ENCODE measurements at places on chromosomes 2 and 18.
A peak's percentile ranks its signal among the peaks of the same experiment; 100 is the strongest.

- H3K27me3 ChIP-seq: no peaks in the 10 kb centered on the region
- DNase-seq: no peak
- no peaks in the 10 kb centered on the region for H3K36me3 ChIP-seq
- H3K4me3 ChIP-seq: no peak overlapping the region
- H3K27ac ChIP-seq: peak overlapping the region; percentile 2
Measured at GRCh38 chr2:31888550-31888949, 122.3 kb downstream of the MEMO1 start.

DNA sequence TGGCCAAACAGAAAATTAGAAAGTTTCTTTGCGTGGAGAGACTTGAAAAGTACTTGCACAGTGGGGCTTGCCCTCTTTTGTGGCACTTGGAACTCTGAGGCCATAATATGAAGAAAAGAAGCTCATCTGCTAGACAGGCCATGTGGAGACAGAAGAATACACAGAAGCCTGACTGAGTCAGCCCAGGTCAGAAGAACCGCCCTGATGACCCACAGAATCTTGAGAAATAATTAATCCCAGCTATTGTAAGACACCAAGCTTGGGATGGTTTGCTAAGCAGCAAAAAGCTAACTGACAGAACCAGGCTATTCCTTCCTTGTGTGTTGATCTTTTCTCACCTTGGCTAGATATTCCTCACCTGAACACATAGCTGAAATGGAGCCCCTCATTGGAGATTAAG lies 33.7 kb downstream of the G6PC2 start:
- H3K27me3 ChIP-seq: no peaks in the 10 kb centered on the region
- H3K4me3 ChIP-seq: no peak overlapping the region
- no peak for DNase-seq
- H3K36me3 ChIP-seq: no peaks in the 10 kb centered on the region

DNA sequence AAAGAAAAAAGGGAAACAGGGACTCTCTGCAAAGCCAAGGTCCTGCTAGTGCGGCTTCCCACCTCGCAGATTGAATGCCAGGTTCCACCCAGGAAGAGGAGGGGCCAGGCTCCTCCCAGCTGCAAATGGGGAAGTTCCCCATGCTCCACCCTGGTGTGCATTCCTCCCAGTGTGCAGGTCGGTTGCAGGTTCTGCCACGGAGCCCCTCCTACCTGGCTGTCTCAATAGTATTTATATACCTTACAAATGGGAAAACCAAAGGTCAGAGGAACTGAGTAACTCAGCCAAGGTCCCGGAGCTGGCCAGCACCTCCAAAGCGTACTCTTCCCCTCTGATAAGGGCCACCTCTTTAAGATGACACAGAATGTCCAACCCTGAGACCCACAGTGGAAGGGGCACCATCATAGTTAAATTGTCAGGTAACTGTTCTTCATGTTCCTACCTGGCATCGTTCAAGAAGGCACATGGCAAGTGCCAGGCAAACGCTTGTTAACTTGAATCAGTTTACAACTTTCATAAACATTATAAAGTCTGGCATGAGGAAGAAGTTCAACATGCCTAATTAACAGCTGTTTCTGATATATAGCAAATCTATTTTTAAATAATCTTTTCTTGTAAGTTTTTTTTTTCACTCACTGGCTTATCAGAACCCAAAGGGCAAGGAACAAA lies 35.5 kb downstream of the POU3F3 start:
- H3K27me3 ChIP-seq: no peaks in the 10 kb centered on the region
- no peak overlapping the region for H3K27ac ChIP-seq
- no peak overlapping the region for H3K4me3 ChIP-seq
- no peak for DNase-seq
- no peaks in the 10 kb centered on the region for H3K36me3 ChIP-seq

GRCh38 chr18:23945416-23946079 lies 69.0 kb upstream of the TTC39C start:
- no peaks in the 10 kb centered on the region for H3K27me3 ChIP-seq
- H3K36me3 ChIP-seq: no peaks in the 10 kb centered on the region
- H3K4me3 ChIP-seq: no peak overlapping the region
- no peak overlapping the region for H3K27ac ChIP-seq
- no peaks in the 10 kb centered on the region for H3K4me1 ChIP-seq

DNA sequence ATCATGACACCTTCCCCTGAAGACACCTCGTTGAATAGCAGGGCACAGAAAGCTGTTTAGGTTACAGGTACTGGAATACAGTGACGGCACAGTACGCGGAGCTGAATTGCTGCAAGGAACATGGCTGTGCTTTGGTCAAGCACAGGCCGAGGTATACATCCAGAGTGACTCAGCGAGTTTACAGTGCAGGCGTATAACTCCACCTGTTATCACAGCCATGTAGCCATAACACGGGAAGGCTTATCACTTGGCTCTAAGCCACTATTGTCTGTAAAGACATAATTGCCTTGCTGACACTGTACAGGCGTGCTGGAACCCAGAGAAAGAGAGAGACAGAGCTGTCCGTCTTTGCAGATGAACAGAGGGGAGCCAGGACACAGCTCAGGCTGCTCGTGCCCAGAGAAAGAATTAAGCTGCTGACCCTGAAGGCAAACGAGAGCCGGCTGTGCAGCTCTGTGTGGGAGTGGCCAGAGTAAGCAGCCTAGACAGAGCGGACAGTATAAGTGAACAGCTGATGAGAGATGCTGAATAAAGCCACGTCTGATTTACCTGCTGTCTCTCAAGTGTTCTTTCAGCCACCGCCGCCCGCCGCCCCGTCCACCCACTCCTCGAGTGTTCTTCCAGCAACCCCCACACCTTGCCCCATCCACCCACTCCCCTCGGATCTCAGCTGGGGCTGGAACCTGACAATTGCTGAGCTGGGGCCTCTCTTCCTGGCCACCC lies 87.3 kb upstream of the PPP1CB start:
- no peaks in the 10 kb centered on the region for H3K27me3 ChIP-seq
- peak overlapping the region; percentile 6 for H3K27ac ChIP-seq
- H3K4me3 ChIP-seq: no peak overlapping the region
- no peaks in the 10 kb centered on the region for H3K36me3 ChIP-seq
- peaks cover 23% of the 10 kb centered on the region for H3K4me1 ChIP-seq

GRCh38 chr18:24016643-24017042 lies 2.1 kb downstream of the TTC39C start:
- H3K36me3 ChIP-seq: no peaks in the 10 kb centered on the region
- H3K4me1 ChIP-seq: peaks cover 18% of the 10 kb centered on the region
- no peaks in the 10 kb centered on the region for H3K27me3 ChIP-seq
- no peak overlapping the region for H3K27ac ChIP-seq
- no peak overlapping the region for H3K4me3 ChIP-seq
- no peak for DNase-seq

GRCh38 chr2:169664600-169664977 lies 29.6 kb downstream of the CFAP210 start:
- no peak overlapping the region for H3K27ac ChIP-seq
- no peak overlapping the region for H3K4me3 ChIP-seq
- peaks cover under 1% of the 10 kb centered on the region for H3K4me1 ChIP-seq
- no peak for DNase-seq
- H3K27me3 ChIP-seq: no peaks in the 10 kb centered on the region

DNA sequence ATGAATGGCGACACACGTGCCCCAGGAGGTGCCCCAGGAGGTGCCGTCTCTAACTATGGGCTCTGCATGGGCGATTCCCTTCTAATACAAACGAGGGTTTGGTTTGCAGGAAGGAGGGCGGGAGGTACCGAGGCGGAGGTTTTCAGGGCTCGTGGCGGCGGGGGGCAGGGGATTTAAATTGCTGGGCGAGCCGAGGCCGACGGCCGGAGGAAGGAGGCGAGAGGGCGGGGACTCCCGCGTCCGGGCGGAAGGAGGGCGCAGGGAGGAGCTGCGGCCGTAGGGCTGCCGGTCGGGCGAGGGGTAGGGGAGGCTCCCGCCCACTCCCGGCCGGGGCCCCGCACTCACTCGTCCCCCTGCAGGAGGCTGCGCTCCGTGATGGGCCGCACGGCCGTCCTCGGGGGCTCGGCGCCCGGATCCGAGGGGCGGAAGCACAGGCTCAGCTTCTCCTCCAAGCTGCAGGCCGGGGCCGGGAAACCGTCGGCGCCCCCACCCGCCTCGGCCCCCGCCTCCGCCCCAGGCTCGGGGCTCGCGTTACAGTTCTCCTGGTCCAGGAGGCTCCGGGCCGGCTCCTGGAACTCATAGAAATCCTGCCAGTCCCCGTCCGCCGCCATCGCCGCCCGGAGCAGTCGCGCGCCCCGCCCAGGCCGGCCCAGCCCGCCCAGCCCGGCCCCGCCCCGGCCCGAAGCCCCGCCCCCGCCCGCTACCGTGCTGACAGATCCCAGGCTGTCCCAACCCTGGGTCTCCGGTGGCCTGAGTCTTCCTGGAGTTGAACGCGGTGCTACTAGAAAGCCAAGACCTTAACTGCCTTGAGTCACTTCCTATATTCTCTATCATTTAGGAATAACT lies at the start of gene FEZ2:
FEZ2 (minus strand) TSS at position 637 of the 846 bp plus-strand sequence; CDS start at position 611, 26 bp downstream.
- peaks cover 7% of the 10 kb centered on the region for H3K4me1 ChIP-seq
- peak within 1 kb of the TSS; percentile 83 for H3K4me3 ChIP-seq
- H3K27me3 ChIP-seq: no peaks in the 10 kb centered on the region
- no peaks in the 10 kb centered on the region for H3K36me3 ChIP-seq

DNA sequence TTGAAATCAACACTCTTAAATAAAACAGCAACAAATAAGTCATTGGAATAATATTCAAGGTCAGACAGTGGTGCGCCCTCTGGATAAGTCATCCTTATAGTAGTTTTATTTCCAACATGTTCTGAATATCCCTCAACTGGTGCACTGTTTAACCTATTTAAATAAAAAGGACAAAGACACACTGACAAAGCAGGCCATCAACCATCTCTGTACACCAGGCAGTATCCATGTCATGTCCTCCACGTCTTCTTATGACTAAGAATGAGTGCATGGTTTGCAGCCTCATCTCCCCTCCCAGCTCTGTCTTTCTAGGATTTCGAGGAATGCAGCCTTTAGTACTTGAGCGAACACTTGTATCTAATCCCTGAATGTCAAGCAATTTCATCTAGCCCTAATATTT lies 42.4 kb downstream of the ST3GAL5 start:
- H3K27me3 ChIP-seq: no peaks in the 10 kb centered on the region
- H3K36me3 ChIP-seq: peaks cover 13% of the 10 kb centered on the region
- no peak for DNase-seq
- peaks cover 1% of the 10 kb centered on the region for H3K4me1 ChIP-seq

DNA sequence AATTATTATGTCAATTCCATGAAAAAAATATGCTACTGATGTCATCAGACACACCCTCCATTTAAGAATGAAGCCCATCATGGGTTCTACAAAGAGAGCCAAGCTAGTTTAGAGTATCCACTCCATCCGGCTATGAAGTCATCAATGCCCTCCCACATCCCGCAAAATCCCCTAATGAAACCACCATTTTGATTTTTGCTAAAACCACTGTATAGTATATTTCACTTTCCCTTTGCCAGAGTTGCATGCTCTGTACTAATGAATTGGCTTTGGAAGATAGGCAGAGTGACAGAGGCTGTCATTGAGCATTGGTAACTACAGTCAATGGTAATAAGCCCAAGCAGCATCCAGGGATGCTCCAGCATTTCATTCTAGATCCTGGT lies 118.6 kb downstream of the ANKRD44 start:
- no peak overlapping the region for H3K27ac ChIP-seq
- no peaks in the 10 kb centered on the region for H3K27me3 ChIP-seq
- H3K36me3 ChIP-seq: no peaks in the 10 kb centered on the region
- H3K4me1 ChIP-seq: peaks cover 9% of the 10 kb centered on the region
- no peak overlapping the region for H3K4me3 ChIP-seq

DNA sequence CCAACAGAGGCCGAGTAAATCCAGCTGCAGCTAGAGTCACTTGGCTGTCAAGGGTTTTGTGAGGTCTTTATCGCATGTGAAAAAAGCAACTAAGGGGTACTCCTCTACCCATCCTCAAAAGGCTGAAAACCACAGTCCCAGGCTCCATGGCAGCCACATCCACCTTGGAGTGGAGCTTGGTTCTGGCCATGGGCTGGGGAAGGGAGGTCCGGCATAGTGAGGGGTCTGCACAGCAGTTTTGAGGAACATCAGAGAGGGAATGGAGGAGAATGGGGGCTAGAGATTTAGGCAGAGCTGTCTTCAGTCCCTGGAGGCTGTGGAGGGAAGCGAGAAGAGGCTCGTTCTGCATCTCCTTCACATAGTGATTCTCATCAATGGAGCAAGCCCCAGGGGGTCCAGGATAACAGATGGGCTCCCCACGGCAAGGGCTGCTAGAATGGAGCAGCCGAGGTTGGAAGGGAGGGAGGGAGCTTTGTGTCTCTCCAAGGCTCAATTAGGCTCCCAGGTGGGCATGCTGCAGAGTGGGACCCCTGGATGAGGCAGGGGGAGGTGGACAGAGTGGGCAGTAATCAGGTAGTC lies 21.0 kb downstream of the MROH2A start:
- no peak overlapping the region for H3K27ac ChIP-seq
- no peak for DNase-seq
- H3K36me3 ChIP-seq: no peaks in the 10 kb centered on the region
- H3K4me1 ChIP-seq: no peaks in the 10 kb centered on the region
- H3K27me3 ChIP-seq: no peaks in the 10 kb centered on the region

- no peaks in the 10 kb centered on the region for H3K36me3 ChIP-seq
- H3K4me3 ChIP-seq: no peak overlapping the region
- H3K27ac ChIP-seq: no peak overlapping the region
- no peak for DNase-seq
- H3K27me3 ChIP-seq: peaks cover 25% of the 10 kb centered on the region
Measured at GRCh38 chr2:238808761-238809160, 39.1 kb upstream of the TWIST2 start.

GRCh38 chr2:1787755-1788477 lies 43.6 kb upstream of the PXDN start:
- no peak for DNase-seq
- H3K27ac ChIP-seq: no peak overlapping the region
- peaks cover 17% of the 10 kb centered on the region for H3K4me1 ChIP-seq

DNA sequence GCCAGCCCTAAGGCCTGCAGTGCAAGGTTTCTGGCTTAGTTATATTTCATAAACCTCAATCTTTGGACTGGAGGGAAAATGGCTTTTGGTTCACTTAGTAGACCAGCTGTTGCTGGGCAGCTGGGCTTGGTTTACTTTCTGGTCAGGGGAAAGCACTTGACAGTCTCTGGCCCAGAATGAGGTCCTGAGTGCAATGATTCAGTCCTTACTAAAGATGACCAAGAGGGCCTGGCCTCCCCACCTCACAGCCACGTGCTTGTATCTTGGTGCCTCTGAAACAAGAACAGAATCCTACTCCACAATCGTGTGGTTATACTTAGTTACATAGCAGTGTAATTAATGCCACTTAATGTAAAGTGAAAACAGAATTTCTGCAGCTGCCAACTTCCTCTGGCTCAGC lies 325.5 kb upstream of the MEIS1 start:
- no peak overlapping the region for H3K27ac ChIP-seq
- no peak for DNase-seq
- no peaks in the 10 kb centered on the region for H3K27me3 ChIP-seq
- H3K36me3 ChIP-seq: no peaks in the 10 kb centered on the region
- no peak overlapping the region for H3K4me3 ChIP-seq

DNA sequence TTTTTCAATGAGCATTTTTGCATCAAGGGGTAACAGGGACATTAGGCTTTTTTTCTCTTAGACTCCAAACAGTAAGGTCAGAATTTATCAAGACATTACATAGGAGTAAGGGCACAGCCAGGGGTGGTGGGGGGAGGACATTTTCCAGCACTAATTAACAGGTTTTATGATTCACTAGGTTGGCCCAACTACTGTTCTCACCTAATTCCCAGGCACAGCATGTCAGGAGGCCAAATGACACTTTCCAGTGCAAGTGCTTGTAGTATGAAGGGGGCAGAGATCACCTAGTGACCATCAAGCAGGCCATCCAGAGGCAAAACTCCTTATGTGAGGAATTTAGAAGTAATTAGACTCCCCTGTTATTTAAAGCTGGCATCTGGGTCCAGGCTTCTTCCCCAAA lies 3.9 kb upstream of the MBD2 start:
- no peak for DNase-seq
- H3K27ac ChIP-seq: no peak overlapping the region
- H3K36me3 ChIP-seq: no peaks in the 10 kb centered on the region
- H3K4me3 ChIP-seq: no peak overlapping the region
- no peaks in the 10 kb centered on the region for H3K27me3 ChIP-seq
